ENCODE measurements at places on chromosomes 2 and 18. TPM values are rescaled to one million over a fixed set of nuclear protein-coding genes. Genes with fewer than 3 reads are reported as not detected.

DNA sequence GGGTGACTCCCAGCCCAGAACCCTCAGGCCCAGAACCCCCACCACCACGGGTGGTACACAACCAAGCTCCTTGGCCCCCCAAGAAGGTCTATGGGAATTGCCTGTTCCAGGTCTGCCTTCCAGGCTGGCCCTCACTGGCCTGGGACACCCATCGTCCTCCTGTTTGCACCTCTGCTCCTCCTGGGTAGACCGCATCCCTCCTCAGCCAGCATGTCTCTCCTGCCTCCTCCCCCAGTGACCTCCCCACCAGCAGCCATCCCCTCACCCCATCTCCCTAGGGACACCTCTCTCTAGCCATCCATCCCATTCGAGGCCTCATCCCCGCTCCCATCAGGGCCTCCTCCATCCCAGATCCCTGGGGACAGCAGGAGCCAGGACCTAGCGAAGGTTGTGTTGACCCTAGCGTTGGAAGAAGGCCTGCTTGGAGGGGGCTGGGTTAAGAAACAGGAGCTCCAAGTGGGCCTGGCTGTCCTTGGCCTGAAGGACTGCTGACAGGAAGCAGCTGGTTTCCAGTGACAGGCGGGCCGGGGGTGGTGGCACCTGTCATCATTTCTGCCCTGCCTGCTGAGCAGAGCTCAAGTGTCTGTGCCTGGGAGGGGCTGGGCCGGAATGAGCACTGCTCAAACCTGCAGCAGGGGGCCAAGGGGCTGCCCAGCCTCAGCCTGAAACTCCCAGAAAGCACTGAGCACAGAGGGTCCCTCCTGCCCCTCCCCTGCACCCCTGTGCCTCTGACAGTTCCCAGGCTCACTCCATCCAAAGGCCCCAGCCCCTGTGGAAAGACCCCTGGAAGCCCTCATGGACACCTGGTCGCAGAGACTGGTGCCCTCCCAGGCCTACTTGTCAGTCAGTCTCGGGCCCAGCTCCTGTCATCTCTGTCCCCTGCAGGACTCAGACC, 96.0 kb upstream of the OTOS start:
- no peak for DNase-seq

DNA sequence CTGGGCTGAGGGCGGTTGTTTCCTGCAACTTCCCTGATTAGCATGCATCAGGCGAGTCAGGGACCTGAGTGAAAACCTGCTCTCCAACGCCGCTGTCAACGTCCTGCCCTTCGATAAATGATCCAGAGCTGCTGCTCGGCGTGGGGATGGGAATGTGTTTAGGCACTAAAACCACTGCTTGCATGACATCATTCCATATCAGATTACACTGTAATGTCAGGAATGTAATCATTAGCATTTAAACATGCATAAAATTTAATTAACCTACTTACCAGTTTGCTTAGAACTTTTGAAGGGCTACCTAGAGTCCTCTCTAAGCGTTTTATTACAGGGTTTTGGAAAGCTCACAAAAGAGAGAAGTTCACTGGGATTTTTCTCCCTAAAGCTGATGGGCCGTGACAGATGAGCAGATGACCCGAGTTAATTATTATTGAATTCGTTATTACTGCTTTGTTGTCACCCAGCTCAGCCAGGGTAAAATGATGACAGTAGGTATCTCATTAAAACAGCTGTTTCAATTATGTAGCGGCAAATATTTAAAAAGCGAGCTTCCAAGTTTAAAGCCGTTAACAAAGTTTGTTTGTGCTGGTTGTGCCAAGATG, 685.6 kb upstream of the SALL3 start:
- DNase-seq = no peak

GRCh38 chr2:132923787-132924186, 253.8 kb upstream of the LYPD1 start:
- DNase-seq = no peak

DNA sequence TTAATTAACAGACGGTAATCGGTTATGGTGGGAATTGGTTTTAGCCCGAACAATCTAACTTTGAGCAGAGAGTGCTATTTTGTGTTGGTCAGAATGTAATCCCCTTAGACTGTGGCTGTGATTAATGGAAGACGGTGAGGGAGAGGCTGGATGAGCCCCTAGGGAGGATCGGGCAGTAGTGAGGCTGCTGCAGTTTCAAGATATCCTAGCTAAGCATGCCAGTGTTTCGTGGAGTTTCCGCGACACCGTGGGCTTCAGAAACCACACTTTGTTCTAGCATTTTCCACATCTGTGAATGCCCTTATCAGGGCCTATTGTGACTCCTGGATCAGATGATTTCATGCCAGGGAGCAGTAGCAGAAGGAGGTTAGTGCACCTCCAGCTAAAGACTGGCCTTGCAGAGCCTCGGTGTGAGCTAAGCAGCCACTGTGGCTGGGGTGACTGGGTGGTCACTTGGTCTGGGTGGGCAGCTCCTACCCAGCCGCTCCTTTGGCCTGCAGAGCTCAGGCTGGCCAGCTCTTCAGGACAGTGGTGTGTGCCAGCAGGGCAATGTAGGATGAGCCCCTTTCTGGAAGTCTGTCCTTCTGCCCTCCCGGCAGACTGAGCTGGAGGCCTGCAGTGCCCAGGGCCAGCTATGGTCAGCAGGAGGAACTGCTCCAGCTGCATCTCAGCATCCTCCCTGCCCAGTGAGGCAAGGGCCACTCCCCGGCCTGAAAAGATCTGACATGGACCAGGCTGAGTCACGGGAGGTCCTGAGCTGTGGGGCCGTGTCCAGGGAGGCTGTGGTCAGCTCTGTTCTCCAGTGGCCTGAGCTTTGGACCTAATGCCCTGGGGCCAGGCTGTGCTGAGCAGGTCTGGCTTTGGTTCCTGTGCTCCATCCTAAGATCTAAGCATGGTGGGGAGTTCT, 142.6 kb upstream of the GPC1 start:
- no peak for DNase-seq

GRCh38 chr2:25168256-25169072, at the start of gene POMC:
TSS of gene POMC (minus strand) at chr2:25168580. CDS start at chr2:25164772, 3,808 bp downstream.
- DNase-seq = peak; percentile 86

SLC9A4 gene
- total RNA-seq = not detected

DNA sequence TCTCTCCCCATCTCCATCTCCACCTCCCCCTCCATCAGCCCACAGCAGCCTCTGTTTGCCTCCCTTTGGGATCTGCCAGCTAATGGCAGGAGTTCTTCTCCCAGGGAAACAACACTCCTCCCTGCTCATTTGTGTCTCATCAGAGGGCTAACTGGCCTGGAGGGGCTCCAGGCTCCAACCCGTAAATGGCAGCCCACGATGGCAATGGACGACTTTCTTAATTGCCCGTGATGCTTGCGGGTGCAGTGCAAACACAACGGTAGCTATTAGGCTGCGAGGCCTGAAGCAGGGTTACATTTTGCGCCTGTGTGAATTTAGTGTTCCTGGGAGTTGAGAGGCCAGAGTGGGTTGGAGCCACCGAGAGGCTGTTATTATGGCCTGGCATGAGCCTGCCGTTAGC, 285.1 kb downstream of the TNS1 start:
- DNase-seq = no peak

LRRC30 gene
- total RNA-seq = not detected
